Activated effector memory CD4-positive, alpha-beta T cell treated with Interleukin-2 at 50 U/mL for 16 hours (primary cell): ENCODE measurements at places on chromosomes 3 and 15.

GRCh38 chr3:128378631-128379347 is 87.9 kb downstream of the DNAJB8 start:
- no peak for DNase-seq

GRCh38 chr15:90838544-90838943 is 29.8 kb upstream of the FURIN start:
- no peak for DNase-seq

DNA sequence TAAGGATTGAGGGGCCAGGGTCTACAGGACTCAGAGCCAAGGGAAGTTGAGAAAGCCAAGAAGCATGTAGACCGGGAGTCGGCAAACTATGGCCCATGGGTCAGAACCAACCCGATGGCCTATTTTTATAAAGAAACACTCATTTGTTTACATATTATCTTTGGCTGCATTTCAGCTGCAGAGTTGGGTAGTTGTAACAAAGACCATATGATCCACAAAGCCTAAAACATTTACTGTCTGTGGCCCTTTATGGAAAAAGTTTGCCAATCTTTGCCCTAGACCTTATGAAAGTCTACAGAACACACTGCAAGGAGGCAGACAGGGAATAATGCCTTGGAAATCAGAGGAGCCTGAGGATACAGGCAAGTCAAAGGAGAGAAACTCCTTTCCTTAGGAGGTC is 63.2 kb upstream of the MNS1 start:
- no peak for DNase-seq

- DNase-seq: no peak
Measured at GRCh38 chr15:41689834-41690233, 29.6 kb downstream of the MGA start.

DNA sequence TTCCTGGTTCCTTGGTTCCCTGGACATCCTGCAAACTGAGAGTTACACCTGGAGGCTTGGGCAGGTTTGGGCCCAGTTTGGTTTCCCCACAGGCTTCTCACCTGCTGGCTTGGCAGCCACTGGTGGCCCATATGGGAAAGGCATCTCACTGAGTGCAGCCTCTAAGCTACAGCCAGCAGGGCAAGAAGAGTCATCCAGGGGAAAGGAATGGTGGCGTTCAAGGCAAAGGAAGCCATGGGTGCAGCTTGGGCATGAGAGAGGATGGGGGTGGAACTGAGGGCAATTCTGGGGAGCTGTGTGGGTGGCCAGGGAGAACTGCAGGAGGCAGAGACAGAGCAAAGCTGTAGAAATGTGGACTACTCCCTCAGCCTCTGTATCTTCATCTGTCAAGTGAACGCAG is 106.4 kb downstream of the EPHB1 start:
- DNase-seq: no peak

DNA sequence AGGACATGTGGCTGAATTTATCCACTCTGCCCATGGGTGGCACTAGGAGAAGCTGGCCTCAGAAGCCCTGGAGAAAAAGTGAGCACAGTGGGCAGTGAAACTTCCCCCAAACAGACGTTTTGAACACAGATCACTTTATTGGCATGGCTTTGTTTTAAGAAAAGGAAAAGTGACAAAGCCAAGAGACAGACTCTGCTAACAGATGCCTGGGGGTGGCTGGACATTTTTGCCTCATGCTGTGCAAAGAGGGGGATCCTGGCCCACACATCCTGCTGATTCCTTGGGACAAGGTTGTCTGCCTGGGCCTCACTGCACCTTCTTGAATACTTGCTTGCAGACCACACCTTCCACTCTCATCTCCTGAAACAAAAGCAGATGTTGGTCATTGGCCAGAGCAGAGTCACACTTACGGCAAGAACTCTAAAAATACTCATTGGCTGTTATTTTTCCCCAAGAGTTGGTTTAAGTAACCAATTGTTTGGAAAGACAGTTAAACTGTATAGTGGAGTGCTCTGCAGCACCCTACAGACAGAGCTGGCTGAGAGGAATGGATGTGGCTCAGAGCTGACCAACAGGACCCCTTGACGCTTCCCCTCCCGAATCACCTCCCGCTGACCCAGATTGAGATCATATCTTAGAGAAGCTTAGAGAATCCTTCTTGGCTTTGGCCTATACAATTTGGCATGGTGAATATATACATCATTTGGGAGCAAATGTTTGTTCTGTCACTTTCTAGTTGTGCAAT is 22.0 kb downstream of the RBP1 start:
- DNase-seq: no peak

DNA sequence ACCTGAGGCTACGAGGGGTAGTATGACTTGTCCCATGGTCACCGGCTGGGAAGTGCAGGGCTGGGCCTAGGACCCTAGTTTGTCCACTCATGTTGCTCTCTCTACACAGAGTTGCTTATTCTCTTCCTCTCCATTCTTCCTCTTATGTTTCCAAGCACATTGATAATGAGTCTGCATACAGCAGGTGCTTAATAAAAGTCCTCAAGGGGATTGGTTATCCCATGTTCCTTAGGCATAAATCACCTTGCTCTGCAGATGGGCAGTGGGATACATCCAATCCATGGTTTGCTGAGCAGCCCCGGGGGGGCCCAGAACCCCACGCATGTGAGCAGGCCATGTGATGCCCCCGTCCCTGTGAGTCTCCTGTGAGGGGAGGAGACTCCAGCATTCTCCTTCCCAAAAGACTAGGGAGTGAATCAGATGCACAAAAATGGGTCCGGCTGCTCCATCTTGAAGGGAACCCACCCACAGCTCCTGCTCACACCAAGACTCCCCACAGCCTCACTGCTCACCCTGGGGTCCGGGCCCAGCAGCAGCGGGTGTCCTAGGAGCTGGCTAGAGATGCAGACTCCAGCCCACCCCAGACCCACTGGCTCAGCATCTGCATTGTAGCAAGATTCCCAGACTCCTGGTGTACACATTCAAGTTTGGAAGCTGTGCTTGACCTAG is 139.9 kb downstream of the NUP210 start:
- no peak for DNase-seq

- no peak for DNase-seq
Measured at GRCh38 chr3:122357828-122358702, 25.0 kb downstream of the MIX23 start.

GRCh38 chr3:140206196-140207040 is 271.4 kb downstream of the CLSTN2 start:
- DNase-seq: no peak

DNA sequence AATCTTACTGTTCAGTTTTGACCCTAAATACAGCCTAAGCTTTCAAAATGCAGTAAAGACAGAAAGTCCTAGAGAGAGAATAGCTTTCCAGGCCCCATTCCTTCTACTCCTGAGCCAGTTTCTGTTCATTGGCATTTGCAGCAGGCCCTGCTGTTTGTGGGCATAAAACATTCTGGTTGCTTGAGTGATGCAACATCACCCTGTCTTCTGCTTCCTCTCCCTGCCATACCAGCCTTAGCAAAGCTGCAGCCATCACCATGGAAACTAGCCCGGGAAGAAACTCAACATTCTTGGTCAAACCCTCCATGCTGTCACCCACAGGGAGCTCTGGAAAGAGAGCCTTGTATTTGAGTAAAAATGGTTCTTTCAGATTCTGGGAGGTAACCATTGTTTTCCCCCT is 325.7 kb downstream of the MAGI1 start:
- no peak for DNase-seq

GRCh38 chr15:45801543-45801942 is 166.7 kb downstream of the SQOR start:
- no peak for DNase-seq

DNA sequence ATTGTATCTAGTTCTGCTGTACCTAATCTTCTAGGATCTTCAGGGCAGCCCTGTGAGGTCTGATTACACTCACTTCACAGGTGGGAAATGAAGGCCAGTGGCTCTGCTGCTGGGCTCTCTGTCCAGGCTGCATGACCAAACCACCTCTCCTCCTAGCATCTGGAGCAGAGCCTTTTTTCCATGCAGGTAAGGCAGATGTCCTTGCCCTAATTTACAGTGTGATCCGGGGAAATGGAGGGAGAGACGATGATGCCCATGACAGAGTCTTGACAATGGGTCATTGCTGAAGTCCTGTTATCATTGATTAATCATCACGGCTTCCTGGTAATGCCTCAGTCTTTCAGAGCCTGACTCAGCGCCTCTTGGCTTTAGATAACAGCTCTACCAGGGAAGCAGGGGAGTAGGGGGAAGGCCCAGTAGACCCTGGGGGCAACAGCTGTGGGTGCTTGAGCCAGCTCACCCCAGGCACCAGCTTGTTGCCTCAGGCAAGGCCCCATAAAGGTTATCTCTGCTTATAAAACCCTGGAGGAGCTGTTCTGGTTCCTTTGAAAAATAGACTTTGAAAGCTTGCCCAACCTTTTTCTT is 153.4 kb downstream of the GABRG3 start:
- DNase-seq: no peak

DNA sequence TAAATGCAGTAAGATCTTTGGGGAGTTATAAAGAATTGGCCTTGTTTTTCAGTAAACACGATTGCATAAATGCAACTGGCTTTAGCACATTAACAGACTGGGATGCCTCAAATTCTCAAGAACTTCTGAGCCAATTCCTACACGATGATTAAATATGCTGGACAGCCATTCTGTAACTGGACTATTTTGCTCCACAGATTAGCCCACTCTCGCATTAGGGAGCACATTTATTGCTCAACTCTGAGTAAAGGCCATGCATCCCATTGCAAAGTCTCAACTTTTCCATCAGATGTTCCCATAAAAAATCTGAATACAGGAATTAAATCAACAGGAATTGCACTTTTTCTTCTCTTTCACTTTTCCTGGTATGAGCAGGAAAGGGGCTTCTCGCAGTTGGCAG is 66.7 kb upstream of the PRICKLE2 start:
- DNase-seq: no peak

DNA sequence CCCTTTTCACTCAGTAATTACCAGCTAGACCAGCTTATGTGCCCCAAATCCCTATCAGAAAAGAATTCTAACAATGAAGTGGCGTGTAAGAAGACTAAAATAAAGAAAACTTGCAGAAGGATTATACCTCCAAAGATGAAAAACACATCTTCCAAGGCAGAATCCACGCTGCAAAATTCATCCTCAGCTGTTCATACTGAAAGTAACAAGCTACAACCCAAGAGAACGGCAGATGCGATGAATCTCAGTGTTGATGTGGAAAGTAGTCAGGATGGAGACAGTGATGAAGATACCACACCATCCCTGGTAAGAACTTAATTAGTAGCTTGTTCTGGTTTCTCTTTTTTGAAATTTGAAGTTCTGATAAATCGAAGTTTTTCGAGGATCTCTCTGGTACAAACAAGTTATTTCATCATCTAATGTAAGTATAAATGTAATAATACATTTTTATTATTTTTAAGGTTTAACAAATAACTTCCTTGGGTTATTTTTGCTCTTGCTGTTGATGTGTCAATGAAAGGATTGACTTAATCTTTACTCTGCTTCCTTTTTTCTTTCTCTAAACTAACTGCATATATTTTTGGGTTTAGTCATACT is 1.4 kb downstream of the WDR76 start:
- DNase-seq: no peak

DNA sequence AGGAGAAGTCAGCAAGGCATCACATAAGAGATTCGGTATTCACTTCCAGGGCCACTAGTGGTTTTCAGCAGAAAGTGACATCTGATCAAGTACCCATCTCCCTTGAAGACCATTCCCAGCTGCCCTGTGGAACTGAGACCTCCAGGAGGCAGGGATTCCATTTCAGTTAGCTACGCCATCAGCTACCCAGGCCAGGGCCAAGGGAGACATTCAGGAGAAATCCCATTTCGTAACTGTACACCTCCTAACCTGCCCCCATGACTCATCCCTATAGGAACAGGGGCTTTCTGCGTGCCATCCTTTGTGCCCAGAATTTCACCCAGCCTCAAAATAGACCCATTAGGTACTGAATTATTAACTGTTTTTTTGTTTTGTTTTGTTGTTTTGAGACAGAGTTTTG is 24.7 kb downstream of the SPATA12 start:
- DNase-seq: no peak

- no peak for DNase-seq
Measured at GRCh38 chr3:59843821-59844220, 794.0 kb upstream of the CFAP20DC start.

DNA sequence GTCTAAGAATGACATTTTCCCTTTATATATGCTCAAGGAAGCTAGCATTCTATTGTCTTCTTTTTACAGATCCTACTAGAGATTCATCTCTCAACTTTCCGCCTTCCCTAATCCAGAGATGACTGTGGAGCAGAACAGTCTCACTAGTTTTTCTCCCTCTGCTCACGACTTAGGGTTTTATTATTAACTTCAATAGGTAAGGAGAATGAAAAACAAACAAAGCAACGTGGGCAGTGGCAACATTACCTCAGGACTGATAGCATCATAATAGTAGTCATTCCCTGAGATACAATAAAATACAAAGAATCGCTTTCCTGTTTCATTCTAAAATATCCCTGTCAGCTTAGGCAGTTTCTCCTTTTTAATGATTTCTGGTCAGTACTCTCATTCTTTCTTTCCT is 154.3 kb upstream of the PLAAT1 start:
- DNase-seq: no peak

- DNase-seq: no peak
Measured at GRCh38 chr15:42202653-42203052, 5.5 kb downstream of the VPS39 start.

GRCh38 chr15:74369084-74369745 is 1.8 kb upstream of the CYP11A1 start:
- DNase-seq: no peak

- no peak for DNase-seq
Measured at GRCh38 chr3:97694876-97695275, 69.7 kb upstream of the ARL6 start.

DNA sequence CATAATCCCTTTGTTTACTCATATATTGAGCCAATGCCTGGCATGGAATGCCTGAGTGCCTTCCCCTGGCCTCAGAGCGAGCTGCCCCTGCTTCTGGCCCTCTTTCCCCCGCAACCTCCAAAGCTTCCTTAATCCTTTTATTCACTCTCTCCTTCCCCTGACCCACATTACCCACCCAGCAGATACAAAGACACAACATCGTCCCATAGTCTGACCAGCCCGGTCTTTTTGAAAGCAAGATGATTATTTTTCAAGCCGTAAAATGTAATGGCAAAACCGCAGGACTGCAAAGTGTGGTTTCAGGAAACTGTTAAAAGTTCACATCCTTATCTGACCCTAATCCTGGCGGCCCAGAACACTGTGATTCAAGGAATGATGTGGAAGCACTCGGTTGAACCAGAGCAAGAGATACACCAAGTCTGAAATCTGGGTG is 78.4 kb upstream of the LRTM1 start:
- DNase-seq: no peak

- DNase-seq: no peak
Measured at GRCh38 chr3:158847885-158848284, 46.0 kb downstream of the MFSD1 start.

DNA sequence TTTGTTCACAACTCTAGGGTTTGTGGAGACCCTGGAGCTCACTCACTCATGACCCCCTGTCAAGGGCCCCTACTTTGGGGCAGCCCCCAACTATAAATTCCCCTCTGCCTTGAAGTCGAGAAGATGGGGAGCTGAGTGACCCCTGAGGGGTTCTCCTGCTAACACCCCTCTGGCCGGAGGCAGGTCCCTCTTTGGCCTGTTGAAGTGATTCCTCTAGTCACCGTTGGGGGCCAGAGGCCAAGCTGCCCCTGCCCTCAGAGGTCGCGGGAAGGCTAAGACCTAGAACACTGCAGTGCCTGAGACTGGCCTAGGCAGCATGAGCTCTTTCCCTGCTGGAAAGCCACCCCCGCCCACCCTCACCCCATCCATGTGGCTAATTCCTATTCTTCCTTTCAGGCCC is 15.4 kb upstream of the SKOR1 start:
- no peak for DNase-seq
